ENCODE measurements at places on chromosomes 4 and X.

- DNase-seq, result no peak
Measured at GRCh38 chr4:26163425-26164362, 157.1 kb upstream of the RBPJ start.

DNA sequence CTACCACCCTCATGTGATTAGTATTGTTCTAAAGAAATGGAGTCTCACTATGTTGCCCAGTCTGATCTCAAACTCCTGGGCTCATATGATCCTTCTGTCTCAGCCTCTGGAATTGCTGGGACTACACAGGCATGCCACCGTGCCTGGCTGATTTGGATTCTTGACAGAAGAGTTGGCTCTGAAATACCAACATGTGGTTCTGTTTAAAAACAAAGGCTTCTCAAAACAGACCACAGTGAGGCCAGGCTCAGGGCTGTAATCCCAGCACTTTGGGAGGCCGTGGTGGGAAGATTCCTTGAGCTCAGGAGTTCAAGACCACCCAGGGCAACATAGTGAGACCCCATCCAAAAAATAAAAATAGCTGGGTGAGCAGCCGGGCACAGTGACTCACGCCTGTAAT, 126.7 kb downstream of the DHRSX start:
- no peak for DNase-seq

- no peak for DNase-seq
Measured at GRCh38 chrX:71619193-71619592, 882 bp upstream of the CXCR3 start.

DNA sequence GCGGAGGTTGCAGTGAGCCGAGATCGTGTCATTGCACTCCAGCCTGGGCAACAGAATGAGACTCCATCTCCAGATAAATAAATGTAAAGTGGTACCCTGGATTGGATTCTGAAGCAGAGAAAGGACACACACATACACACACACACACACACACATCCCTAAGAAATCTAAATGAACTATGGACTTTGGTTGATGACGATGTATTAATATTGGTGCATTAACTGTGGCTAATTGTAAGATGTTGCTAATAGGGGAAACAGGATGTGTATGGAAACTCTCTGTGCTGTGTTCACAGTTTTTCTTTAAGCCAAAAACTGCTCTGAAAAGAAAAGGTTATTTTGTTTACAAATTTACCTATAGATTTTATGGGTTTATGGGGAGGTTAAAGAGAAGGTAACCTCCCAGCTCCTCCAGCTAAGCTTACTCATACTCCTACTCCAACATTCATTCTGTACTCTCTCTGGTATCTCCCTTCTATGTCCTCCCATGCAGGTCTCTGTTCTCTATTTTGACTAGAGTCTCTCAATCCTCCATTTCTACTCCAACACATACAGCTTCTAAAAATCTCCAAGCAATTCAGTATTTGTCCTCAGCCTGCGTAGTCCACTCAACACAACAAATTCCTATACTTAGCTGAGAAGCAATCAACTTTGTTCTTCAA, 46.5 kb upstream of the RELL1 start:
- no peak for DNase-seq

- DNase-seq, result no peak
Measured at GRCh38 chrX:150841456-150842197, 56.8 kb downstream of the CD99L2 start.

DNA sequence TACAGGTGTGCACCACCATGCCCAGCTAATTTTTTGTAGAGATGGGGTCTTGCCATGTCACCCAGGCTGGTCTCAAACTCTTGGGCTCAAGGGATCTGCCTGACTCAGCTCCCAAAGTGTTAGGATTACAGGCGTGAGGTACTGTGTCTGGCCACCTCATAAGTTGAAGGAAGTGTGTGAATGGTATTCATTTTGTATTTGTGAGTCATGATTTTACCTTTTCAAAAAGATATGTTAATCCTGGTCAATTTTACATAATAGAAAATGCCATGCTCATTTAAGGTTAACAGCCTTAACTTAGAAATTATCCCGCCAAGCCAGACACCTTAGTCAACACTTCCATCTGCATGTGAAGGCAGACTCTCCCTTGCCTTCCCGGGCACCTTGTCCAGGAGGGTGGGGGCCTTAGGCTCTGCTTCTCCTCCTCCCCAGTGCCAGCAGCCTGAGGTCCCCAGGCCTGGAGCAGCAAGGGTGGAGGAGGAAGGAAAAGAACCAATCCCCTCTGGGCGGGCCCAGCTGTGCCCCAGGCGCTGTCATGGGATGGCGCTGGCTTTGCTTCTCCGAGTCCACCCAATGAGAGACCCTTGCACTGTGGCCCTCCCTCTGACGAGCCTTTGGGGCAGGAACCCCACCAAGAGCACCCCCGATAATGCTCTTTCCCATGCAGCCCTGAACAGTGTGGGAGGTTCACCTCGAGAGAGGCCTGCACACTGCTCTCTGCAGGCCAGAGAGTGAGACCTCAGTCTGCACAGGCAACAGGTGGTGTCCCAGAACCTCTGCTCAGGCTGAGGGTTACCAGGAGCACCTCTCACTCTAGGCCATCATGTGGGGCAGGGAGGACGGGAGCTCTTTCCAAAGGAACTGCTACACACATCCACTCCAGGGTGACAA, 37.3 kb downstream of the RNF212 start:
- DNase-seq, result no peak

DNA sequence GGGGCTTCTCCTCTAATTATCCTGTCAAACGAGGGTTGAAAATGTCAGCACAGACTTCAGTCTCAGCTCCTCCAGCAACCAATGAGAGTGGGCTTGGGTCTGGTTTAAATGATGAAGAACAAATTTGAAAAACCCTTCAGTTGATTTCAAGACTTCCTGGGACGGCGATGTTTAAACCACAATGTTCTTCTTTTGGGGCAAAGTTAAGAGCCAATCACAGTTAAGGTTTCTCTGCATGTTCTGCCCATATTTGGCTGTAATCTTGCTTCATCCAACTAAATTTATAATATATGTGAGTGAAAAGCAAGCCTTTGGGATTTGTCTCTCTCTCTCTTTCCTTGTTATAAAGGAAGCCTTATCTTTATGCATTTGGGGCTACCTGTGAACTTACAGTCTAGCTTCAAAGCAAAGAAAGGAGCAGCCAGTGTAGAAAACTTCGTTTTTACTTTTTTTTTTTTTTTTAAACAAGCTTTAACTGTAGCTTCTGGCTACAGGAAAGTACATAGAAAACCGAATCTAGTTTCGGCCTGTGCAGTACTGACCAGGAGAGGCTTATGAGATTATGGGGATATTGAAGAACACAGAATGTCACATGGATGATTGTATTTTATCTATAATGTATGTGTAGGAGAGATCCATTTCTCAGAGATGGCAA, 46.8 kb upstream of the FAM9C start:
- DNase-seq, result no peak

- DNase-seq, result no peak
Measured at GRCh38 chr4:151991001-151991883, 230.4 kb upstream of the GATB start.
